Breast epithelium (tissue), 4 donors: ENCODE measurements at places on chromosomes 7 and 10. TPM values are rescaled to one million over a fixed set of nuclear protein-coding genes. Genes with fewer than 3 reads are reported as not detected.

DNA sequence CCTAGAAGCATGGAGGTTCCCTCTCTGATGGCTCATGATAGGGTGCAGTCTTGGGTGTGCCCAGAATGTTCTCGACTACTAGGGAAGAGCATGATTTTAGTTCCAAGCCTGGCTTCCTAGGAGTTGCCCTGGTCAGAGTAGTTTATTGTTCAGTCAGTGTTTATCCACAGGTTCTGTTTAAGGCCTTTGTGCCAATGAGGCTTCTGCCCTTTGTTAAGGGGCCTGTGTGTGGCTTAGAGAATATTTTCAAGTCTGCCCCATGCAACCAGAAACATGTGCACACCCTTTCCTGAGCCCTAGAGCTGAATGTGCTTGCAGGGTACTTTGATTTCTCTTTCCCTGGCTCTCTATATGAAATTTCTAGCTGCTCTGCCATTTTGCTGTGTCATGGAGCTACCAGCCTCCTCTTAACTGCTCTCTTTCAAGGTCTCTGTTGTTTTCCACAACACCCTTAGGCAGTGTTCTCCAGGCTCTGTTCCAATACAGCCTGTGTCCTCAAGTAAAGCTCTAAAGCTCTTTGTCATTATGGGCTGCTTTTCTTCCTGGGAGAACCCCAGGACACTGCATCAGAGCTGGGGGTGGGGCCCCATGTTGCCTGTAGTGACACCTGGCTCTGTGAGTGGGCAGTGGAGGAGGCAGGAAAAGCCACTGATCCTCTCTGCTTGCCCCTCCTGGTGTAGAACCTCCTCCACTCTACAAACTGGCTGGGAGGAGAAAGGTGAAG, 34.1 kb upstream of the TSPAN33 start:
- peak; percentile 56 for DNase-seq

ZNF736 gene
- total RNA-seq, result 16.3 TPM

DNA sequence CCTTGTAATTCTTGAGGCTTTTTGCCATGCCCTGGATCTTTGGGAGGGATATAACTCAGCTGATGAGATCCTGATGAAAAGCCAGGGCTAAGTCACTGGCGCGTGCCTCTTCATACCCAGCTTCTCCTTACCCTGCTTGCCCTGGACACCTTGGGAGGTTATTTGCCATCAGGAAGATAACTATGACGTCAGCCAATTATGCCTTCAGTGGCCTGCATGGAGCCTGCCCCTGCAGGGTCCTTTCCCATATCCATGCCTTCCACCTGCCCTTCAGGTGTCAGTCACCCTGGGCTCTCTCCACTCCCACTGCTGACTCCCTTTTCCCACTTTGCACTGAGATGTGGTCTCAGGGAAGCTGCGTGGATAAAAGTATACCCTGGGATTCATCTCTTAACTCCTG, 520.1 kb downstream of the SORCS3 start:
- DNase-seq, result no peak

DNA sequence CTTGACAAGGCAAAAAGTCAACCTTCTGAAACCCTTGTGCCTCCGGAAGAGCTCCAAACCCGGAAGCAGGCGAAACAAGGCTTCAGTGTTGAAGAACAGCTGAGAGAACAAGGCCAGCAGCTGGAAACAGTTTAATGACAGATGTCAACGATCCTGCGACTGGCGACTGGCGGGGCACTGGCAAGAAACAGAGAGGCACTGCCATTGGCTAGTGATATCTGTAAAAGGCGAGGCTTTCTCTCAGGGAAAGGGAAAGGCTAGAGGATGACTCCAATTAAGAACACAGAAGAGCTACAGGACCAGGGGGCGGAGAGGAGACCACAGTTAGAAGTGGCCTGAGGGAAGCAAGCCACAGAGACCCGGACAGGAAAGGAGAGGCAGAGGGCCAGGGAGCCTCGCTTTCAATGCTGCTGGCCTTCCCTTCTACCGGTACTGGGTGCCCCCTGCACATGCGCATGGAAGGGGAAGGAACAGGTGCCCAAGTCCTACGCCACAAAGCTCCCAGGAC, 19.4 kb downstream of the ITGB1 start:
- DNase-seq, result no peak

PPP1R3C gene
- 9.4 TPM for total RNA-seq

GRCh38 chr10:102752266-102752930, 8.7 kb downstream of the WBP1L start:
- no peak for DNase-seq
